Small intestine (tissue), 16 donors: ENCODE measurements at places on chromosomes 1 and 21.

- DNase-seq, result peak; percentile 22
These were observed 978 bp downstream of the PRDM15 start for GRCh38 chr21:41877901-41878830.

- no peak for DNase-seq
These were observed 18.3 kb upstream of the HSPA13 start for GRCh38 chr21:14401217-14401616.

- DNase-seq, result peak; percentile 9
These were observed 86.9 kb downstream of the ADARB1 start for GRCh38 chr21:45161038-45161945.

DNA sequence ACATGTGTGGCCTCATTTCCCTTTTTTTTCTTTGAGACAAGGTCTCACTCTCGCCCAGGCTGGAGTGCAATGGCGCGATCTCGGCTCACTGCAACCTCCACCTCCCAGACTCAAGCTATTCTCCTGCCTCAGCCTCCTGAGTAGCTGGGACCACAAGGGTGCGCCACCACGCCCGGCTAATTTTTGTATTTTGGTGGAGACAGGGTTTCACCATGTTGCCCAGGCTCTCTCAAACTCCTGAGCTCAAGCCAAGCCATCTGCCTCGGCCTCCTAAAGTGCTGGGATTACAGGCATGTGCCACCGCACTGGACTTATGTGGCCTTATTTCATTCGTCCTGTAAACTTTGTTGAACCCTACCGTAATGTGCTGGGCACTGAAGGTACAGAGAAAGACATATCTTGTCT, 569 bp upstream of the WARS2 start:
- DNase-seq, result peak; percentile 47

DNA sequence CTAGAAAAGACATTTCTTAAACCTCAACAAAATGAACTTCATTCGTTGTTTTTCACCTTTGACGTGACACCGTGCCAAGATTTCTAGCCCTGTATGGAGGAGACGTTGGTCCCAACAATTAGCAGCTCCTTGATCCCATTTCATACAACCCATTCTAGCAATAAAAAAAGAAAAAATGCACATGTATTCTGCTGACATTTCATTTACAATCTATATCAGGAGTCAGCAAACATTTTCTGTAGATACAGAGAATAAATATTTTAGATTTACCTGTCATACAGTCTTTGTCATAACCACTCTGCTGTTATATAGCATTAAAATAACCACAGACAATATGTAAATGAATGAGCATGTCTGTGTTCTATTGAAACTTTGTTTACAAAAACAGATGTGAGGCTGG, 7.0 kb upstream of the TAF1A start:
- no peak for DNase-seq

- peak; percentile 40 for DNase-seq
These were observed 26.2 kb downstream of the ARHGEF10L start for GRCh38 chr1:17565461-17566252.

DNA sequence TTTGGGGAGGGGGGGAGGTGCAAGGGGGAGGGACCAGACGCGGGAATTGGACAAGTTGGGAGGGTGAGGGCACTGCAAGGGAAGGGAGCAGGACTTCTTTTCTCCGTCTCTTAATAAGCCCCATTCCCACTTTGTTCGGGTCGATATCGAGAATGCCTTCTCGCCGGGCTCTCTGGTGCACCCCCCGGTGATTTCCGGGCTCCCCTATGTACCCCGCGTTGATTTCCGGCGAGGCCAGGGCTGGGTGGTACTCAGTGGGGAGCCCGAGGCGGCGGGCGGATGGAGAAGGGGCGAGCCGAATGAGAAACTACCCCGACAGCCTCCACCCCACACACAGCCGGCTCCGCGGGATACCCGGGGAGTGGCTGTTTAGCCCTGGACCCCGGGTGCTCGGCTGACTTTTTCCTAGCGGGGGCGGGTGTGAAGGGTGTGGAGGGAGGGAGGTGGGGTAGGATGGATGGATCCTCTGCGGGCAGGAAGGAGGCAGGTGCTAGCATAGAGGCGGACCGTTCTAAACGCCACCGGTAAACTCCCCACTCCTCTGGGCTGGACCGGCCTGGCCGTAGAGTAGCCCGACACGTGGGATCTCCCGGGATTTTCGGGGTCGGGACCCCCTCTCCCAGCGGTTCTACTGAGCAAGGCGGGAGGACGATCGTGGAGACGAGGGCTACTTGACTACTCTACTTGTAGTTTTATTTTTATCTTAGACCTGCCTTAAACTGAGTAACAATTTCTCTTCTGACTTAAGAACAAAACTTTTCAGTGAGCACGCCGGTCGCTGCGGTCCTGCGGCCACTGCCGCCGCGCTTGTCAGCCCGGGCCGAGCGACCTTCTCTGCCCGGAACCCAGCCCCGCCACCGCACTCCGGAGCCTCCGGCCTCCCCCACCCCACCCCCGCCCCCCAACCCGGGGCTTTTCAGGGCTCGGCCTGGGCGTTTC, 1.0 kb downstream of the RNF220 start:
- no peak for DNase-seq

- DNase-seq, result no peak
These were observed 13.1 kb downstream of the ATP13A2 start for GRCh38 chr1:16998589-16998988.
